ENCODE measurements at places on chromosomes 12 and 14. TPM values are rescaled to one million over a fixed set of nuclear protein-coding genes. Genes with fewer than 3 reads are reported as not detected.
A peak's percentile ranks its signal among the peaks of the same experiment; 100 is the strongest.

- H3K27me3 ChIP-seq: no peaks in the 10 kb centered on the region
- no peak for DNase-seq
- no peak overlapping the region for H3K27ac ChIP-seq
- H3K36me3 ChIP-seq: no peaks in the 10 kb centered on the region
Observed at GRCh38 chr14:103020271-103021170, 36.8 kb downstream of the CDC42BPB start.

DNA sequence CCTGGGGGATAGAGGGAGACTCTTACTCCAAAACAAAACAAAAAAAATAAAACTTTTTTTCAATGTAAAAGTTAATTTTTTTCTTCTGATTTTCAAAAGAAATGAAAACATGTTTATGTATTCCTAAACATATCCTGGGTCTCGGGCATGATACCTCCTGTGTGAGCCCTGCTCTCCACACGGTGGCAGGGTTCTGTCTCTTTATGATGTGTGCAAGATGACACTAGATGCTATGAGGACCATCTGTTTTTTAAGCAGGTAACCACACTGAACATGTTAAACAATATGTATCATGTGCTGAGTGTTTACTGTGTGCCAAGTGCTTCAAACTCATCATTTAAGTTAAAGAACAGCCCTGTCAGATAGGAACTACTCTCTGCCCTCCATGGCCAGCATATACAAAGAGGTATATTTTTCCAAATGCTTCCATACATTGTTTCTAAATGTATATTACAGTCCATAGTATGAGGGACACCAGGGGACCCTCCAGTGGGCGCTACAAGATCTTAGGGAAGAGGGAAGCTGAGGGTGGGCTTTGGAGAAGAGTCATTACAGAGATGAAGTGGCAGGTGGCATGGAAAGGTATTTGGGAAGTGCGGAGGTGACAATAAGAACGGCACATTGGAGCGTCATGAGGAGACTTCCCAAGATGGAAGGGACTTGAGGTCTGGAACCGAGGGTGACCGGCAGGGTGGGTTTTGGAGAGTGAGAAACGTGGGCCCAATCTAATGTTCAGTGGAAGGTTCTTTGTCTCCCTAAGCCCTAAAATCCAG, 28.5 kb downstream of the FOS start:
- no peaks in the 10 kb centered on the region for H3K36me3 ChIP-seq
- H3K27me3 ChIP-seq: no peaks in the 10 kb centered on the region
- no peak overlapping the region for H3K27ac ChIP-seq
- H3K4me1 ChIP-seq: peaks cover 16% of the 10 kb centered on the region
- H3K4me3 ChIP-seq: no peak overlapping the region

DNA sequence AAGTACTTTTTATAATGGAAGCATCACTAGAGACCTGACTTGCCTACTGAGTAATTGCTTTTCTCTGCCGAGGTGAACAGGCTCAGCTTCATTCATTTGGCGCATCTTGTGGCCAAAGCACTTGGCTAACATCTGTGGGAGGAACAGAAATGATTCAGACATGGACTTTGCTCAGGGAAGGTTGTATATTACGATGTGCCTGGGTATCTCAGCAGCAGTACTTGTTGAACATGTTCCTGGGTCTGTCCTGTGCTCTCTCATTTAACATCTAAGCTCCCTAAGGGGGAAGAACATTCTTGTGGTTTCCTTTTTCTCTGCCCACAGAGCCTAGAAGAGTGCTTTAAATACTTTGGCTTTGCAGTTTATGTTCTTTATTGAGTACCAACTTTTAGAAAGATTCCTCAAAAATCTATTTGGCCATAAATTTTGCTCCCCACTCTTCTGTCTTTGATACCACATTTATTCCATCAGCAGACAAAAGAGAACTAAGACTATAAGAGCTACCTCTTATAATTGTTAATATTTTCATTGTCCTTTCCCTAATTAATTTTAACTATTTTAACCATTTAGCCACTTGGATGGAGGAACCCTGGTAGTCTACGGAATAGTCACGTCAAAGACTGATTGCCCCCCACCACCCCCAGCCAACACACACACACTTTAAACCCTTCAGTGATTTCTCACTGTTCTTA, 101.2 kb upstream of the EGLN3 start:
- no peak for DNase-seq
- no peak overlapping the region for H3K4me3 ChIP-seq
- no peaks in the 10 kb centered on the region for H3K4me1 ChIP-seq
- no peaks in the 10 kb centered on the region for H3K36me3 ChIP-seq
- H3K27ac ChIP-seq: no peak overlapping the region

GRCh38 chr12:13247596-13247995, 51.1 kb downstream of the EMP1 start:
- H3K36me3 ChIP-seq: no peaks in the 10 kb centered on the region
- no peak for DNase-seq
- no peak overlapping the region for H3K4me3 ChIP-seq
- no peak overlapping the region for H3K27ac ChIP-seq
- no peaks in the 10 kb centered on the region for H3K27me3 ChIP-seq

DNA sequence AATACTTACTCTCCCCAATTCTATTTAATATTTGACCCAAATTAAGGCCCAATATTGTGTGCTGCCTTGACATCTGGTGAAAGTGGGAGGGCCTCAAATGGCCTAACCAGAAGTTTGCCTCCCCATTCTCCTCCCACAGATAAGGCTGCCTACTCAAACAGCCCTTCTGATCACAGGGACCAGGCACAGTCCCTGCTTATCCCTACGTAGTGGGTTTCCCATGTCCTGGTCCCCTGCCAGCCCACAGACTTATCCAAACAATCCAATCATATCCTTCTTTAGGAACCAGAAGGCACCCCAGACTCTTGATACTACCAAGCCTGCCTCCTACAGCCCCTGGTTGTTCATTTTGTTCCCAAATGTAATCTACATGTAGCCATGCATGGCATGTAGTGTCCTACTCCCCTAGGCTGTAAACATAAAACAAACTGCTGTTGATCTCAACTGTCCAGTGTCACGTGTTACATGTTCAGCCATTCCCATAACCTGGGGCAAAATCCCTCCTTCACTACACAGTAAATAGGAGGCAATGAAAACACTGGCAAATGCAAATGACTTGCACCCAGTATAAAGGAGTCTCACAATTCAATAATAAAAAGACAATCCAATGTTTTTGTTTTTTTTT, 49.3 kb downstream of the EEA1 start:
- no peak overlapping the region for H3K27ac ChIP-seq
- no peaks in the 10 kb centered on the region for H3K36me3 ChIP-seq
- DNase-seq: no peak
- H3K4me3 ChIP-seq: no peak overlapping the region
- H3K27me3 ChIP-seq: no peaks in the 10 kb centered on the region

DNA sequence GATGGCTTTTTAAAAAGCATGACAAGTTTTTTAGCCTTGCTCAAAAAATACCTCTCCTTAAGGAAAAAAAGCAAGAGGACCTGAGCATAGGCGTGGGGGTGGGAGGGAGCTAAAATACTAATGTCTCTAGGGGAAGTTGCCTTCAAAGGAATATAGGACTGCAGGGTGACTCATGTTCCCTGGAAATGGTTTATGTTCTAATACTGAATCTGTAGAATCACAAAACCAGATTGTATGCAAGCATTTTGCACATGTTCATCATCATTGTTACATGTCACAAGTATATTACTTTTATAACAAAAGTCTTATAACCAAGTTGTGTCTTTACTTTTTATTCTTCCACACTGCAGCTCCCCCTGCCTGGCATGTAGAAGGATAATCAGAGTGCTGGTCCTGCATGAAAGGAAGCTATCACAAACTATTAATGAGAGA, 36.6 kb downstream of the GPR135 start:
- no peaks in the 10 kb centered on the region for H3K27me3 ChIP-seq
- H3K36me3 ChIP-seq: no peaks in the 10 kb centered on the region
- H3K4me1 ChIP-seq: no peaks in the 10 kb centered on the region
- no peak for DNase-seq
- H3K27ac ChIP-seq: no peak overlapping the region
- H3K4me3 ChIP-seq: no peak overlapping the region

- H3K4me3 ChIP-seq: no peak overlapping the region
- peaks cover 31% of the 10 kb centered on the region for H3K4me1 ChIP-seq
- H3K36me3 ChIP-seq: no peaks in the 10 kb centered on the region
- H3K27me3 ChIP-seq: no peaks in the 10 kb centered on the region
- H3K27ac ChIP-seq: peak overlapping the region; percentile 69
Observed at GRCh38 chr12:51430196-51430895, 5.7 kb downstream of the SLC4A8 start.

DNA sequence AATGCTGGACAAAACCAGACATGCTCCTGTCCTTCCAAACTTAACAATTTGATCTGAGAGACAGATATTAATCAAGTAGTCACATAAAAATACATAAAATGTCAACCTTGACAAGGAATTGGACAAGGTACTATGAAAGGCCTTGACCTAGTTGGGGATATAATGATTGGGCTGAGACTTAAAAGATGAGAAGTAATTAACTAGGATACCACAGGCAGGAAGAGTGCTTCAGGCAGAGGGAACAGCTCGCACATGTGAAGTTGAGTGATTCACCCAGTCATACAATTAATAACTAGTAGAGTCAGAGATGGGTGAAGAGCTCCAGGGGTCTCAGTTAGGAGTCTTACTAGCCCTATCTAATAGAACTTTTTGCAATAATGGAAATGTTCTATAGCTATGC, 259.5 kb downstream of the MSRB3 start:
- H3K27ac ChIP-seq: no peak overlapping the region
- H3K4me1 ChIP-seq: peaks cover 4% of the 10 kb centered on the region

DNA sequence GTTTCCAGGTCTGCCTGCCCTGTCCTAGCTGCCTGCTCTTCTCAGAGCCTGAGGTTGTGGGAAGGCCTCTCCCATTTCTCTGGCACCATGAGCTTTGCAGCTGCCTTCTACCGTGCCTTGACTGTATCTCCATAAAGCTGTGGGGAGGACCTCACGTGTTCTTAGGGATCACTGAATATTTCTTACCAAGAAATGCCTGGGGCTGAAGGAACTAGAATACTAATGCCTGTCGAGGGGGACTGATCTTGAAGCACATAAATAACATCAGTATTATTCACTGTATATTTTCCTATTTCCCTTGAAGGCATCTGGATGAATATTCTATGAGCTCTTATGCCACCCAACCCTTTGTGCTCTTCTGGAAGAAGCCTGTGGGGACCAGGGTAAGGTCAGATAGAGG, 103.4 kb downstream of the APAF1 start:
- H3K27me3 ChIP-seq: peaks cover 7% of the 10 kb centered on the region
- no peak overlapping the region for H3K4me3 ChIP-seq
- H3K36me3 ChIP-seq: no peaks in the 10 kb centered on the region
- no peak overlapping the region for H3K27ac ChIP-seq
- peaks cover 9% of the 10 kb centered on the region for H3K4me1 ChIP-seq

- no peak overlapping the region for H3K4me3 ChIP-seq
- no peaks in the 10 kb centered on the region for H3K27me3 ChIP-seq
- H3K4me1 ChIP-seq: peaks cover 21% of the 10 kb centered on the region
Observed at GRCh38 chr14:22920697-22921096, 1.7 kb upstream of the RBM23 start.

DNA sequence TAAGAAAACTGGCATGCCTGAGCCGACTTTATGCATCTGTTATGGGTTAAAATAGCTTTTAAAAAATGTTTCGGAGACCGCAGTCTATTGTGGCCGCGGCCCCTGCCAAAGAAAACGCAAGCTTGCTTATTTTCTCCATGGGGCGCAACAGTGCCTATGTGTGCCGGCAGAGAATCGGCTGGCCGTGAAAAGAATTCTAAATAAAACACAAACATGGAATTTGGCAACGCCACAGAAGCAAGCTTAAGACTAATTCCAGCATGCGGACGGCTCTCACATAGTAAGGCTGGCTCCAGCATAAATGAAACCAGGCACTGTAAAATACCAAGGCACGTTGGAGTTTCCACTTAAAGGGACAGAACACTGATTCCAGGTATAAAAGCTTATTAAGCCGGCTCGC, 56.7 kb downstream of the BCL11B start:
- H3K27me3 ChIP-seq: no peaks in the 10 kb centered on the region
- no peak overlapping the region for H3K4me3 ChIP-seq
- DNase-seq: no peak

- no peak overlapping the region for H3K4me3 ChIP-seq
- DNase-seq: peak; percentile 79
- H3K4me1 ChIP-seq: peaks cover 58% of the 10 kb centered on the region
- peak overlapping the region; percentile 66 for H3K27ac ChIP-seq
Observed at GRCh38 chr12:8038659-8039114, 6.2 kb downstream of the FOXJ2 start.

DNA sequence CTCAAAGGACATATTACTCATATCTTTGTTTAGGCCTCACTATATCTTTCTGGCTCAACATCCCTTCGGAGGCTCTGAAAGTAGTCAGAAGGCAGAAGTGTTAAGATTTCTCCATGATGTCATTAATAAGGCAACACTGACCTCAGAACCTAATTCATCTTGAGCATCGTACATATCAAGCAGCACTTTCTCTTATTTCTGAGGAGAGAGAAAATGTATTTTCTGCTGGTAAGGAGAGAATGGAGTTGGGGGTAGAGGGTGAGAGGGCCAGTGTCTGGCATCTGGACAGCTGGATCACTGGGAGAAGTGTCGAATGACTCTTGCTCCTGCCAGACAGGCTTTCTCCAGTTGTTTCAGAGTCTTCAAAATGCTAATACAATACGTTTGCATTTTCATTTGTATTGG, 213.2 kb upstream of the PRICKLE1 start:
- no peak overlapping the region for H3K27ac ChIP-seq
- H3K4me3 ChIP-seq: no peak overlapping the region
- H3K27me3 ChIP-seq: no peaks in the 10 kb centered on the region
- H3K4me1 ChIP-seq: no peaks in the 10 kb centered on the region
- no peak for DNase-seq

DNA sequence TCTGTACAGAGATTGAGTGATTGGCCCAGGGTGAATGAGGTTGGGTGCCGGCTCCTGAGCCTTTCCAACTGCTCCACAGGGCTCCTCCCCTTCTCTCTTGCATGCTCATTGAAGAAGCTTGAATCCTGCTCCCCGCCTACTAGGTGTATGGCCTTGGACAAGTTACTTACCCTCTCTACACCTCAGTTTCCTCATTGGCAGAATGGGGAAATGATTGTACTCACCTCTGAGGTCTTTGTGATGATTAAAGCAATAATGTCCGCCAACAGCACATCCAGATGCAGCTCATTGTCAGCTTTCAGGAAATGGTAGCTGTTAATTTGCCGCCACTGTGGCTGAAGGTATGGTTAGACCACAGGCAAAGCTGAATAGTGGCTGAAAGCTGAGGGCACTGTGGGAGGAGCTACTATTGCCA, 174.1 kb downstream of the CRADD start:
- DNase-seq: no peak
- no peak overlapping the region for H3K4me3 ChIP-seq
- H3K4me1 ChIP-seq: no peaks in the 10 kb centered on the region
- H3K27ac ChIP-seq: no peak overlapping the region

SRRM4 gene
- total RNA-seq: not detected

UNC79 gene
- total RNA-seq: 3.3 TPM

GPR65 gene
- not detected for total RNA-seq

OR6C2 gene
- not detected for total RNA-seq

KRAS gene
- 8.3 TPM for total RNA-seq

SPX gene
- total RNA-seq: 49.5 TPM

GRIN2B gene
- total RNA-seq: under 0.01 TPM

TULP3 gene
- 6.9 TPM for total RNA-seq

GLT1D1 gene
- not detected for total RNA-seq

TAS2R31 gene
- total RNA-seq: 8.9 TPM

PTCSC3 gene
- total RNA-seq: not detected
